GM12865 (cell line): ENCODE measurements at places on chromosomes 5 and 9.
A peak's percentile ranks its signal among the peaks of the same experiment; 100 is the strongest.

DNA sequence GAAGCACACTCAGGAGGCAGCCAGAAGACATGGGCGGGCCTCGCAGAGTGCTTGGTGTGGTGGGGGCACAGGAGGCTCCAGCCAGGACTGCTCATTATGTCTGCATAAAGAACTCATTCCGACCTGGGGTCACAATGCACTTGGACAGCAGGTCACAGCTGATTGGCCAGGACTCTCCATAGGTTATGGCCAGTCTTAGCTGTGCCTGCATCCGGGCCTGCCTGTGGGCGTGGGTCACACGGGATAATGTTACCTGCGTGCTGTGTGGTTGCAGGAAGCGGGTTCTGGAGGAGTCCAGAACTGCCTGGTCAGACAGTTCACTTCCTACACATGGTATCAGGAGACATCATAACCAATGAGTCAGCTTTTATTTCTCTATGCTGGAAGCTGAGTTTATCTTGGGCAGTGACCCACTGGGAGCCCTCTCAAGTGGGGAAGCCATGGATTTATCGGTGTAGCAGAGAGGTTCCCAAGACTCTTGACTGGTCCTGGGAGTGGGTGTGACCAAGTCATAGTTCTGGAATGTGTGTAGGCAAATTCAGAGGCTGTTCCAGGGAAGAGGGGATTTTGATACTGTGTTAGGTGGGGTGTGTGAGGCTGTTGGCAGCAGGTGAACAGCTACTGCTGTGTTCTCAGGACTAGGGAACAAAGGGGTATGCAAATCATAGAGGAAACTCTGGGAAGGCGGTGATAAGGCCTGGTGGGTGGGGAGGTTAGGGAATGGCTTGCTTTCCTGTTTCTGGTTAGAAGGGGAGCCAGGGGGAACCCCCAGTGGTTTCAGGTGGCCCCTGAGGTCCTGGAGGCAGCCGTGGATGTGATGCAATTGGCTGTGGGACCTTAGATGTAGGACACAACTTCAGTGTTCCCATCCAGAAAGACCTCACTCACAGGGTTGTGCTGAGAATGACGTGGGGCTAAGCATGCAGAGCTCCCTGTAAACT, 51.3 kb downstream of the ARHGEF37 start:
- peak; percentile 21 for DNase-seq

DNA sequence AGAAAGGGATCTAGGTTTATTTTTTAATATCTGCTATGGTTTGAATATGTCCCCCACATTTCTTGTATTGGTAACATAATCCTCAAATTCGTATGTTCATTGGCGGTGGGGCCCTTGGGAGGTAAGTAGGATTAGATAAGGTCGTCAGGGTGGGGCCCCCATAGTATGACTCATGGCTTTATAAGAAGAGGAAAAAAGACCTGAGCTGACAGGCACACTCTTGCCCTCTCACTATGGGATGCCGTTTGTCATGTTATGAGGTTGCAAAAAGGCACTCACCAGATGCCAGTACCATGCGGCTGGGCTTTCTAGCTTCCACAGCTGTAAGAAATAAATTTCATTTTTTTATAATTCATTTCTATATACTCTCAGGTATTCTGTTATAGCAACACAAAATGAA, 67.3 kb upstream of the SGCD start:
- DNase-seq, result no peak

DNA sequence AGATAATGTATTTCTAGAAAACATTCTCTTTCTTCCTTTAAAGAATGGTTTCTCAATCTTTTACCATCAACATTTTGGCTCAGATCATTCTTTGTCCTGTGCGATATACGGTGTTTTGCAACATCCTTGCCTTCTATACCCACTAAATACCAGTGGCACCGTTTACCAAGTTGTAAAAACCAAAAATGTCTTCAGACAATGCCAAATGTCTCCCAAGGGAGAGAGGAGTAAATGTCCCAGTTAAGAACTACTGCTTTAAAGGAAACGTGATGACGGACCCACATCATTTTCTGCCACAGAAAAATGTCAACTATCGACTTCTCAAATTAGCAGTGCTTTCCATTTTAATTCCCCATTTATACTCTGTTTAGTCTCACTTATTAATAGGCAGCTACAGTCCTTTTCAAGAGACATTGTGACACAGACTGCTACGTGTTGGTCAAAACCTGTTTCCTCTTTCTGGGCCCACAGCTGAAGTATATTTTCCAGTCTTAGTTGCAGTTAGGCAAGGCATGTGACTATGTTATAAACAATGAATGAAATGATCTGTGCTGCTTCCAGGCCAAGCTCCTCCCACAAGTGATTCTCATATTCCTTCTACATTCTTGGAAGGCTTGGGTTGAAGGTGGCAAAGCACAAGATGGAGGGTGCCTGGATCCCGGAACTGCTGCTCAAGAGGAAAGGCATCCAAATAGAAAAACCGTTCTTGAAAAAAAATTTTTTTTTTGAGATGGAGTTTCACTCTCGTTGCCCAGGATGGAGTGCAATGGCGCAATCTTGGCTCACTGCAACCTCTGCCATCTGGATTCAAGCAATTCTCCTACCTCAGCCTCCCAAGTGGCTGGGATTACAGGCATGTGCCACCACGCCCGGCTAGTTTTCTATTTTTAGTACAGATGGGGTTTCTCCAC, 8.8 kb downstream of the PRXL2C start:
- DNase-seq, result no peak

- no peak for DNase-seq
These were observed 251.5 kb downstream of the CRB2 start for GRCh38 chr9:123607479-123607878.

DNA sequence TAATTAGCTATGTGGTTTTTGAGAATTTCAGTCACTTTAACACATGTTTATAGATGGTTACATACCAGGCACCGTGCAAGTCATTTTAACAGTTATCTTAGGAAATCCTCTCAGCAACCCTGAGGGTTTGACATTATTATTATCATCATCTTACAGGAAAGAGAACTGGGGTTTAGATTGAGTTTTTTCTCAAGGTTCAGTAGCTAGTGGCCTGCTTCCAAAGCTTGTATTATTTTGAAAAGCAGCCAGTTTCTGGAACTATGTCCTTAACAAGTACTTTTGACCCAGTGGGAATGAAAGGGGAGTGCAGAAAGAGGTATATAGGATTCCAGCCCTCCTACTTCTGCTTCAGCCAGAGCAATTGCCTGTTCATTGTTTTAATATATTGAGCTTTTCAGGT, 157.5 kb downstream of the COMMD10 start:
- DNase-seq, result no peak

DNA sequence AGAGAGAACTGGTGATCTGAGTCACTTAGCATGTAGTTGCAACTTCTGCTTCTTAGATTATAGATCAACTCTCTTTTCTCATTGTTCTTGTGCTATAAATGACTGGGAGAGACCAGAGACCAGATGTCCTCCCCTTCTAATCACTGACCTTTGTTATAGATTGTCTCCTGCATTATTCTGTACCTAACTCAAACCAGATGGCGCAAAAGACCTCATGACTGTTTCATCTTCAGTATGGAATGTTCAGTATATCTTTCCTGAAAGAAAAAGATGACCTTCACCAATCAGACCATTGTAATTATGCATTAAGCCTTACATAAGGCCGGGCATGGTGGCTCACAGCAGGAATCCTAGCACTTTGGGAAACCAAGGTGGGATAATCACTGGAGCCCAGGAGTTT, 30.5 kb upstream of the ADAM19 start:
- no peak for DNase-seq

DNA sequence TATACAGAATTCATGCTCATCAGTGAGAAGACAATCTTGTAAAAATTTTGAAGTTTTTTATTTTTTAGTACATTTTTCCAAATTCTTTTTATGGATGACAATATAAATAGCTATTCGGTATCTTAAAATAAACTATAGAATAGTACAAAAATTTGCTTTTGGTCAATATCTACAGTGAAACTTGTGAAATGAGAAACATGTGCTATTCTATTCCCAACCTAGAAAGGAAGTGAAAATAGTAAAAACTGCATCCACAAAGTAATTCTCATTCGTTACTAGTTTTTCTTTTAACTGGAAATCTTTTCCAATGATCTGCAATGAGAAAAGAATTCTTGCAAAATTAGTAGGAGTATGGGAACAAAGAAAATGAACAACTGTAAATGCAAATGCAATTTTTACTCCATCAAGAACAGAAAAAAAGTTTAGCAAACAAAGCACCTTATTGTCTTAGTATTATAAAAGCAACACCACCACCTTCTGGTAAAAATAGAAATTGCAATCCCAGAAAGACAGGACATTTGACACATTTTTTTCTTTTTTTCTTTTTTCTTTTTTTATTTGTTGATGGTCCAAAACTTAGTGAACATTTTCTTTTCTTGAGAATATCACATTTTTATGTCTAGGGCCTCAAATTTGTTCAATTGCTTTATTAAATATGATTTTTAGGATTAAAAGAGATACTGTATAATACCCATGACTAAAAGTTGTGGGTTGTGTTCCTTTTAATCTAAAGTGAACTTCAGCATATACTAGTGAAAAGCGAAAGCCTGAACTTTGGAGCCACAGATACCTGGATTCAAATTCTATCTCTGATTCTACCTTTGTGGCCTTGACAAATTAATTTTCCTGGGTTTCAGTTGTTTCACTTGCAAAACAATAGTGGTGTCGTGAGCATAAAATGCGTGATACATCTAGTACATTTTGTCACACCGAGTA, 72.3 kb downstream of the SLCO4C1 start:
- peak; percentile 50 for DNase-seq

- DNase-seq, result peak; percentile 54
These were observed 4.7 kb upstream of the TEX53 start for GRCh38 chr9:114662081-114662989.

DNA sequence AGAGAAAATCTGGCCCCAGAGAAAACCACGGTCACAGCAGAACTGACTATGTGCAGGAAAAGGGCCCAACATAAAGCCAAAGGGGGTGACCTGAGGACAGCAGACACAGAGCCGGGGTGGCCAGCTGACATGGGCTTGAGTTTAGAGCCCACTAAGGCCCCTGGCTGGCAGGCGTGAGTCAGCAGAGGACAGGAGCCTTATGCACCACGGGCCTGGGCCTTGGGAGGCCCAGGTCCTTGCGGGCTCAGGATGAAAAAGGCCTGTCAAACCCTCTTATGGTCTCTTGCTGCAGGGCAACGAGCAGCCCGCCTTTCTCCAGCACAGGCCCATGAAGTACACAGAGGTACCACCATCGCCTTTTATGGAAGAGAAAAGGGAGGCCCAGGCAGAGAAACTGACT, 19.7 kb downstream of the STK10 start:
- no peak for DNase-seq

GRCh38 chr5:36521838-36522745, 84.3 kb upstream of the SLC1A3 start:
- DNase-seq, result no peak

DNA sequence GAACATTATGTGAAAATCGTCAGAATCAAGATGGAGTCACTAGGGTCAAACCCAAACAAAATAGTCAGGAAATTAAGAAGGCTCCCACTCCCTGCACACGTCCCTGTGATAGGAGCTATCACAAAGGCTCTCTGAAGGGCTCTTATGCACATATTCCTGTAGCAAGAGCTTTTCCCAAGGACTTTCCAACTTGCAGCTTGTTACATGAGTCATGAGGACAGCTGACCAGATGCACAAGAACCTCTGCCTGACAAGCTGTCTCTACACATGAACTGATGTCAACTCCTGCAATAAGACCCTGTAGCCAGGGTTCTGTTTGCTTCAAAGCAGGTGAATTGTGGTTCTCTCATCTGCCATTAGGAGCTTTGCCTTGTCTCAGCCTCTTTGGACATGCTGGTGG, 122.4 kb downstream of the OLFM1 start:
- no peak for DNase-seq

GRCh38 chr9:14326264-14326826, 12.4 kb upstream of the NFIB start:
- peak; percentile 17 for DNase-seq

GRCh38 chr5:39606591-39606990, 181.8 kb upstream of the DAB2 start:
- DNase-seq, result no peak

GRCh38 chr9:127769929-127770582, 8.4 kb downstream of the SH2D3C start:
- no peak for DNase-seq

DNA sequence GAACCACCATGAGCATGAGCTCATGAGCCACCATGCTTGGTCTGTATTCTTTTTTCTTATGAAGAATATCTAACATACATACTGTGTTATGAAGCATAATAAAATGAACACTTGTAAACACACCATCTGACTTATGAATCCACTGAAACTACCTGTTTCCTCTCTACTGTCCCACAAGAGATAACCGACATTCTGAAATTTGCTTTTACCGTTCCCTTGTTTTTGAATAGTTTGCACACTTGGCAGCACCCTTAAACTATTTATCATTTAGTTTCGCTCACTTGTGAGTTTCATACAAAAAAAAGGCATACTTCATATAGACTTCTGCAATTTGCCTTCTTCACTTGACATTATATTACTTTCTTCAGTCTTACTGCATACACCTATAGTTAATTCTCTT, 8.9 kb downstream of the LARS1 start:
- peak; percentile 87 for DNase-seq

- DNase-seq, result peak; percentile 60
These were observed 190.2 kb upstream of the NR3C1 start for GRCh38 chr5:143593723-143594122.

DNA sequence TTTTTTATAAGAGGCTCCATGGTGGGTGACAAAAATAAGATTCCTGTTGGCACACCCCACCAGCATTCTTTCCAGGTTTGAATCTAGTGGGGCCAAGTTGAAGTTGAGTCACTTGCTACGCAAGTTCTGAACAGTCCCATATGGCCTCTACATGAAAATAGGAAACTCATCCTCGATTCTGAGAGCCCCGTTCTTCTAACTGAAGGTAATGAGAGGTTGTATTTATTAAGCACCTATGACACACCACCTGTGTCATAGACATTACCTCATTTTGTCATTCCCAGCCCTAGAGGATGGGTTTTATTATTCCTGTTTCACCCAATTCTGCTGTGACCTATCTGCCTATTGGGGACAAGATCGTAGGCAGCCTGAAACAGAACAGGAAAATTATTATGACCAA, 131.7 kb downstream of the ACTL7B start:
- DNase-seq, result no peak

GRCh38 chr9:394347-395052, 179.8 kb downstream of the DOCK8 start:
- DNase-seq, result no peak

GRCh38 chr9:86885232-86885631, 62.1 kb downstream of the GAS1 start:
- DNase-seq, result no peak

DNA sequence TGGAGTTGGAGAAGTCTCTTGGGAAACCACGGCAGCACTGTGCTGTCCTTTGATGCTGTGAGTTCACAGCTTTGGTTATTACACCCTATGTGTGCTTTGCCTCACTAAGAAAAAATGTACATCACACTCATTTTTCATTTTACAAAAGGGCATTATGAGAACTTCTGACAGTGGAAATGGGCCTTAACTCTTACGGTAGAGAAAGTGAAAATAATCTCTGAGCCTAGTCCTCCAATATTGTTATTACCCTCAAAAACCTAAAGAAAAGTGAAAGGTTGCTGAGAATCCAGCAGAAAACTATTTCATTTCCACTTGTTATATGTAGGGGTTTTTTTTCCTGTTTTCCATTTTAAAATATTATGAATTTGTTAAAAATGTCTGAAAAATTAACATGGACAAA, 8.2 kb upstream of the OR13D1 start:
- DNase-seq, result peak; percentile 8
